D341Med (cell line): ENCODE measurements at places on chromosomes 4 and X.

- DNase-seq = no peak
Measured at GRCh38 chr4:87224141-87224923, 3.9 kb upstream of the KLHL8 start.

DNA sequence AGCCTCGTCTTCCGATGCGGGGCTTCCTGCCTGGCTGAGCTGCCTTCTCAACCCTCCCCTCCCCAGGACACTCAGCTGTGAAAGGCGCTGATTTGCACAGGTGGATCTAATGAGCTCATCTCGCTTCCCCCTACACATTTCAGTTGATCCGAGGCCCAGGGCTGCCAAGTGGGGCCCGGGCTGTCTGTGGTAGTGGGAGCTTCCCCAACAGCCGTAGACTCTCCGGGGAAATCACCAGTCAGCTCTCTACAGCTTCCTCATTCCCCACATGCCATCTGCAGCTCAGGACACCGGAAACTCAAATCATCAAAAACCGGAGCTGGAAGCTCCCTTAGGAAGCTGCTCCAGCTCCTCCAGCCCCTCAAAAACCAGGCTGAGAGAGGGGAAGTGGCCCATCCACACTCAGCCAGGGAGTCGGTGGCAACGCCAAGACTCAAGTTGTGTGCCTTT is 56.2 kb downstream of the SMIM20 start:
- no peak for DNase-seq

- no peak for DNase-seq
Measured at GRCh38 chr4:105145156-105145902, 1.3 kb upstream of the TET2 start.

DNA sequence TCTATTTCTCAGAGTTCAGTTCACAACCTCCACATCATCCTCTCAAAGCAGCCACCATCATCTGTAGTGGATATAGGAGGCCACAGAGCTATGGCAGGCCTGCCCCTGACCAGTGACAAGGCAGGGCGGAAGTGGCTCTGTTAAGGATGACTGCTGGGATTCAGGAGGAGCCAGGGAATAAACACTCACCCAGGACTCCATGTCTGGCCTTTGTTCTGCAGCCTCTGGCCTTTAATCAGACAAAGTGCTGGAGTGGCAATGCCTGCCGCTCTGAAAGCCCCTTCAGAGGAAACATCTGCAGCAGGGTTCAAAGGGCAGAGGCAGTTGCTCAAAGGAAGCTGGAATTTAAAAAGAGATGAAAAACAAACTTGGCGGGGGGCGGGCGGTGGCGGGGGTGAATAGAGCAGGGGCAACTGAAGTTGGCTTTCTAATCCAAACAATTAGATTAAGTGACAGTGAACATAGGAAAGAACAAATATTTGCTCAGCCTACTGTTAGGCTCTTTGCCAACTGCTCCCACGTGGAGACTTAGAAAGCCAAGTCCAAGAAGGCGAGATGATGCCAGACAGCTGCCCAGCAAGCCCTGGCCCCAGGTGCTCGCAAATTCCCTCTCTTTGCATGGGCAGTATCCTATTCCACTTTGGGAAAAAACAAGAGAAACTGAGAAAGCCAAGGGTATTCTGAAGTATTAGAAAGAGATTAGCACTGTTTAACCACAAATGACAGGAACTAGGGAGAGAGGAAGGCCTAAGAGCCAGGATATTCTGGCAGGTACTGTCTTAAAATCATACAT is 5.5 kb downstream of the MPP1 start:
- DNase-seq = no peak

DNA sequence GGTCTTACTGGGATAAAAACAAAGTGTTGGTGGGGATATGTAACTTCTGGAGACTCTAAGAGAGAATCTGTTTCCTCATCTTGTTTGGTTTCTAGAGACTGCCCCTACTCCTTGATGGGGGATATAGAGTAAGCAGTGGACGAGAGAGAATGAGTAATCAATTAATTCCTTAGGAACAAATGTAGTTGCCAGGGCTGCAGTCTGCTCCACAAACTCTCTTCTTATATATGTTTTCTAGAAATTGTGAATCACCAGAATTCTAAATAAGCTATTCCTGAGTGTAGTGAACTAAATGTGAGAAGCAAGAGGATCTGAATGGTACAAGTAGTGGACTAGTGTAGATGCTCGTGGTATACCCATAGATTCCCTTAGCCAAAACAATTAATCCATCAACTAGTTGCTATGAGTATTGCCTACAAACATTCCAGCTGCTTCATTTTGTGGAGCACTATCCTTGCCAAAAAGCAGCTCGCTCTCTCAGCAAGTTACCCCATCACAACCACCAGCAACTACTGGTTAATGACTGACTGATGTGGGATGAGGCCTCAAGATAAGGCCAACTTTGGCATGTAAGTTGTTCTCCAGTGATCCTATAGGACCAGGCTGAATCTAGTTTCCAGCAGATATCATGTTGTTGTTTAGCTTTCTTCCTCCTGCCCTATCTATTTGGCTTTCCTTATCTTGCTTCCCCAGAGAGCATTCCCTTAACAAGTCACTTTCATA is 273.0 kb downstream of the SLC7A11 start:
- DNase-seq = no peak

GRCh38 chr4:8078109-8078494 is 80.5 kb downstream of the ABLIM2 start:
- DNase-seq = no peak
